NCI-H2171 treated with DMSO at 0.1 percent for 48 hours (cell line): ENCODE measurements at places on chromosomes 12 and 14.

- DNase-seq = no peak
Measured at GRCh38 chr12:70920251-70920851, at the start of gene PTPRR. PTPRR (minus strand) TSS chr12:70920738; CDS start chr12:70920390, 348 bp downstream.

- no peak for DNase-seq
Measured at GRCh38 chr14:24339284-24340151, at the start of gene RIPK3. RIPK3 (minus strand) TSS chr14:24339991; CDS start chr14:24339826, 165 bp downstream.

DNA sequence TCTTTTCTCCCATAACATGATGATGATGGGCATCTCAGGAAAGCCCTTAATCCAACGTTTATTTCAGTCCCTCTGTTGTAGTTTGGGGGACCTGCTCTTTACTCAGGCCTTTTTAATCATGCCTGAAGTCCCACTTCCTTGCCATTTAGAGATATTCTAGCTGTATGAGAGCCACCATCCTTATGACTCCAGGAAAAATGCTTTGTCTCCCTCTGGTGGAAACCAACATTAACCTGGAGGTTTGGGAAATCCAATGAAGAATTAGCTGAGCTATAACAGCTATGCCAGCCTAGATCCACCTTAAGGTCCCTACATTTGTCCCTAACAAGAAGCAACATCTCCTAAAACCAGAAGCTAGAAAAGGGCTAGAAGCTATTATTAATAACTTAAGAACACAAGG lies 1399.1 kb downstream of the LRFN5 start:
- DNase-seq = peak; percentile 14

DNA sequence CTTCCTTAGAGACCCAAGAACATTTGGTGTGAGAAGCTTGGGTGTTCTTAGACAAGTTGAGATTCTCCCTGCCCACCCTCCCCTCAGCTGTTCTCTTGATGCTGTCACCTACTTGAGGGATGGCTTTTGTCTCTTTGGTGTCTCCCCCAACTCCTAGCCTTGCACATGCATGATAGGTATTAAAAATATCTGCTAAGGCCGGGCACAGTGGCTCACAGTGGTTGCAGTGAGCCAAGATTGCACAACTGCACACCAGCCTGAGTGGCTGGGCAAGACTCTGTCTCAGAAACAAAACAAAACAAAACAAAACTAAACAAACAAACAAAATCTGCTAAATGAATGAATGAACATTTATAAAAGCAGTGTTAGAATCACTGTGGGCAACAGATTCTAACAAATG lies 261.1 kb downstream of the AKAP6 start:
- no peak for DNase-seq

DNA sequence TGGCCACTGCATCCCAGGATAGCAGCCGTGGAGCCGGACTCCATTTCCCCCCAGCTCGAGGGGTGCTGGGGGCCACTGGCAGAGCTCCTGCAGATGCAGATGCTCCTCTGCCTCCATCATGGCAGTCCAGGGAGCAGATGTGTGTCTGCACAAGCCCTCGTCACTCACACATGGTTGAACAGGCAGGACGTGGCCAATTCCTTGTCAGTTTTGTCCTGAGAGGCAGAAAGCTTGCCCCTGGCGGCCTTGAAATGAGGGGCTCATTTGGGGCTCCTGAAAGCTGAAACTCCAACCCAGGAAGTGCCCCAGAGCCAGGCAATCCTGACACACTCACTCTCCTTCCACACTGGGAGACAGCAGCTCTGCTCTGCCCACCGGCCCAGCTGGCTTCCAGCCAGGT lies 100.9 kb upstream of the C14orf180 start:
- DNase-seq = peak; percentile 48

DNA sequence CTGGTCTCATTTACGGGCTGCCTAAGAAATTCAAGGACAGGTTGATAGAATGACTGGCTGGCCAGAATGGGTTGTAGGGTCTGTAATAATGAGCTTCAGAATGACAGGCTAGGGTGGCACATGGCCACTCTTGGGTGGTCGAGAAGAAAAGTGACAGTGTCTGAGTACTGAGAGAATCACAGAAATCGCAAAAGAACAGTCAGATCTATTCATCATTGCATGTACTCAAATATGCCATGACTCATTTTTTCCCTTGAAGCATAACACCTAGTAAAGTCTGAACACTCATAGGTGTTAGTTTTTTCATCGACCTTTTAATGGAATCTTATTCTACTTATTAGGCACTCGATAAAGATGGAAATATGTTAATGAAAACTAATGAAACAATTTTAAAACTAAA lies 37.8 kb upstream of the SEL1L start:
- DNase-seq = no peak

DNA sequence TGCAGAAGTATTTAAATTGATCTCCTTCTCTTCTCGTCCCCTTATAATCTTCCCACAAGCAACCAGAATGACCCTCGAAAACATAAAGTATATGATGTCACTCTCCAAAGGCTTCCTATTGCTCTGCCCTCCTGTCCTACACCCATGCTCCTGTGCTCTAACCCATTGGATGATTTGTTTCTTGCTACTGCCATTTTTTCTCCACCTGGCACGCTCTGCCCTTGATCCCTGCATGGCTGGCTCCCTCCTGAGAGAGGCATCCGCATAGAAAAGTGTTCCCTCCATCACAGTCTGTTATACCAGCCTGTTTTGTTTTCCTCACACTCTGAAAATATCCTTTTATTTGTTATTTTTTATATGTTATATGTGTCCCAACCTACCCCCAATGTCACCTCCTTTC lies 19.8 kb downstream of the MYRFL start:
- DNase-seq = peak; percentile 69

DNA sequence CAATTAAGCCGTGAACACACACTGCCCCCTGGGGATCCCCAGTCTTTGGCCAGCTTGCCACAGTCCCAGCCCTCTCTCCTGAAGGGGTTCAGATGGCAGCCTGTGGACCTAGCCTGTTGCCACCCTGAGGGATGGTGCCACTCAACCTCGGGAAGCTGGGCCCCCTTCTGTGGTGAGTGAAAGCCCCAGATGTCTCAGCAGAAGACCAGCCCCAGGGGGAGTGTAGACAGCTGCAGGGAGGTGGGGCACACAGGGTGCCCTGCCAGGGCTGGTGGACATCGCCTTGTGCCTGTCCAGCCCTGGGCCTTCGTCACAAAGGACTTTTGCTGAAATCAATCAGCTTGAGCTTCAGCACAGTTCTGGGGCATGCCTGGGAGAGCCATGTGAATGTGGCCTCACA lies 32.4 kb downstream of the C14orf132 start:
- DNase-seq = no peak

GRCh38 chr12:103599274-103599673 lies 12.2 kb downstream of the STAB2 start:
- peak; percentile 16 for DNase-seq

- no peak for DNase-seq
Measured at GRCh38 chr12:102542816-102543440, 62.6 kb upstream of the IGF1 start.

DNA sequence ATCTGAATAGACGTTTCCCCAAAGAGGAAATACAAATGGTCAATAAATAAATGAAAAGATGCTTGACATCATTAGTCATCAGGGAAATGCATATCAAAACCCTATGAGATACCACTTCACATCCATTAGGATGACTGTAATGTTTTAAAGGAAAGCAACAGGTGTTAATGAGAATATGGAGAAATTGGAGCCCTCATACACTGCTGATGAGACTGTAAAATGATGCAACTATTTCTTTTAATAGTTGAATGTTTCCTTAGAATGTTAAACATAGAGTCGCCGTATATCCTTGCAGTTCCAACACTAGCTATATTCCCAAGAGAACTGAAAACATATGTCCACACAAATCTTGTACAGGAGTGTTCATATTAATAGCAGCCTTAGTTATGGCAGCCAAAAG lies 133.2 kb downstream of the SLC38A4 start:
- no peak for DNase-seq

DNA sequence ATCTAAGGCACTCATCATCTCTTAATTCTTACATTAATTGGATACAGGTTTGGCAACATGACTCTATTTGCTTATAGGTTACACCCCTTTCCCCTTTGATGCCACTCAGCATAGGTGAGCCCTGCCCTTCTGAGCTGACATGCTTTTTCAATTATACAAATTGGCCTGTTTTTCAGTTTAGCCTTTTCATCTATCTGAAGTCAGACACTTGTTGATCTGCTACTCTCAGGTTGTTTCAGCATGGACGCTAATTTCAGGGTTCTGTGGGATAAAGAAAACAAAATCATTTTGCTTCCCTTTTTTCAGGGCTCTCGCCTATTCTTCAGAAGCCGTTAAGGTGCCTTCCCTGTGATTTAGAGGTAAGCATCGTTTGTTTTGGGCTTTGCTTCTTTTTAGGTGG lies 55.3 kb downstream of the DACT1 start:
- DNase-seq = no peak

DNA sequence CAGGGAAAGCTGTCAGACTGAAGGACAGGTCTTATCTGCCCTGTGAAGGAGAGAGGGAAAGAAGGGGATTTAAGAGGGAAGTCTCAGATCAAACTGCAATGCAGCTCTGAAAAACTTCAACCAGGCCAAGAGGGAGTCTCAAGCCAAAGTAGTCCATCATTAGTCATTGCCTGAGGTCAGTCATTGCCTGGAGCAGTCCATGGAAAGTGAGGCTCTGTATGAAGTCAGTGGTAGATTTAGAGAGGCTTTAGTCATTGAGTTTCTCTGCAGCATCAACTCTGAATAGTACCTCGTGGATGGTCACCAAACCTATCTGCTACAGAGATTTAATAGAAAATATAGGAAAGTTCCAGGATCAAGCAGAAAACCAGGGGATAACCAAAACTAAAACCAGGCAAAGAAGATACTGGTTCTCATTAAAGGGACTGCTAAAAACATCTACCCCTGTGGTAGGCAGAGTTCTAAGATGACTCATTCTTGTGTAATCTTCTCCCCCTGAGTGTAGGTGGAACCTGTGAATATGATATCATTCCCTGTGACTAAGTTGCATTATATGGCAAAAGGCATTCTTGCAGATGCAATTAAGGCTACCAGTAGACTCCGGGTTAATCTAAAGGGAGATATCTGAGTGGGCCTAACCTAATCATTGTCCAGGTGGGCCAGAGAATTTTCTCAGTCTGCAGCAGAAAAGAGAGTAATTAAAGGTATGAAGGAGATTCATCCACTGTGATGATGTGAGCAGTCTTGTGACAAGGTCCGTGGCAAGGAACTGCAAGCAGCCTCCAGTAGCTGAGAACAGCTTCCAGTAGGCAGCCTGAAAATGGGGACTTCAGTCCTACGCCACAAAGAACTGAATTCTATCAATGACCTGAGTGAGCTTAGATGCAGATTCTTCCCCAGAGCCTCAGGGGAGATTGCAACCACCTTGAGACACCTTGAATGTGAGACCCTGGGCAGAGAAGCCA lies 123.1 kb downstream of the GALC start:
- no peak for DNase-seq

GRCh38 chr12:50936821-50937530 lies 15.4 kb upstream of the HIGD1C start:
- no peak for DNase-seq

GRCh38 chr12:52531566-52532300 lies 11.5 kb upstream of the KRT5 start:
- no peak for DNase-seq

GRCh38 chr14:42113358-42114069 lies 506.8 kb downstream of the LRFN5 start:
- DNase-seq = no peak

DNA sequence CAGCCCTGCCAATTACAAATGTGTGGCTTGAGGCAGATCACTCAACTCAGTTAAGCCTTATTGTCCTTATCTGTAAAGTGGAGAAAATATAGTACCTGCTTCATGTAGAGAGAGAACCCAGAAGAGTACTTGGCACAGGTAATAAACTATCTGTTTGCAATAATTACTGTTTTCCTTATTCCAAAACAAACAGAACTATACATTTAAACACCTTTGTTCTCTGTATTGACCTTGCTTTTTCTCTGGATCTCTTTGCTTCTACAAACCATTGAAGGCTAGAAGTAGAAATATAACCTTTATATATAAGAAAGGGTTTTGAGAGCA lies 70.8 kb upstream of the SRSF5 start:
- no peak for DNase-seq

DNA sequence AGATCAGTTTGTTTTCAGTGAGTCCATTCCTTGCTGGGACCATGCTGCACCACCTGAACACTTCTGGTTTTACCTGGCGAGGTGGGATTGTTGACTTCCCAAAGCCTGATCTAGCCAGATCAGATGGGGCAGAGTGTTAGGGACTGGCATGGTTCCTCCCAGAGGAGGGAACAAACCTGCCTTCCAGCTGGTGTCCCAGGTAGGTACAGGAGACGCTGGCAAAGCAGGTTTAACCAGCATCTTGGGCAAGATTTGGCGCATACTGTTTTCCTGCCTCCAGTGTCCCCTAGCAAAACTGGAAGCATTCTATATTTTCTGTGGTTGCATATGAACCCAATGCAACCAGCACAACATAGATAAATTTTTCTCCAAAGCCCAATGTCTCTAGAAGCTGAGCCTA lies 14.6 kb upstream of the FOS start:
- DNase-seq = no peak

- peak; percentile 38 for DNase-seq
Measured at GRCh38 chr14:55580470-55581341, 699 bp downstream of the KTN1 start.

- DNase-seq = peak; percentile 21
Measured at GRCh38 chr12:106246891-106247673, 738 bp downstream of the CKAP4 start.

GRCh38 chr12:1369460-1369859 lies 224.9 kb downstream of the FBXL14 start:
- no peak for DNase-seq

DNA sequence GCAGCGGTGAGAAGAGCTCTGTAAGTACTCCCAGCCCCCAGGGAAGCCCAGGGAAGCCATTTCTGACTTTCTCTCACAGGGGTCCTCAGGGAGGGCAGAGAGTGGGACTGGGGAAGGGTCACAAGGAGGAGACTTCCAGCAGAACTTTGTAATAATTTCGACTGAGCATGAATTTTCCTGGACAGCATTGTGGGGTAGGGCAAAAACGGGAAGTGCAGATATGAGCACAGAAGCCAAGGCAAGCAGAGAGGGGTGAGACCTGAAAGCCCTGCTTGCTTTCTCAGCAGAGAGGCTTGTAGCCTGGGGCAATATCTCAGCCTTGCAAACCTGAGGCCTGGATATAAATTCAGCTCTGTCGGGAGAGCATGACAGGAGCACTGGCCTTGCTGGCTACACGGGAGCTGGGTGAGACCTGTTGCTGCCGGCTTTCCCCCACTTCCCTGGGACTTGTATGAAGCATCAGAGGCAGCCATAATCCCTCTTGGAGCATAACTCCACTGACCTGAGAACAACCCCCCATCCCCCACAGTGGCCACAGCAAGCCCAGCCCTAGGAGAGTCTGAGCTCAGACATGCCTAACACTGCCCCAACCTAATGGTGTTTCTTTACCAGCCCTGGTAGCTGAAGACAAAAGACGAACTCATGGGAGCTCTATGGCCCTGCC lies 9.8 kb upstream of the IQSEC3 start:
- DNase-seq = no peak

GRCh38 chr14:100446572-100446971 lies 123.4 kb downstream of the SLC25A47 start:
- DNase-seq = peak; percentile 91

GRCh38 chr12:112183141-112184021 lies 58.0 kb downstream of the TRAFD1 start:
- DNase-seq = no peak

- DNase-seq = peak; percentile 89
Measured at GRCh38 chr14:59274991-59275391, 86.5 kb downstream of the DAAM1 start.
